ENCODE measurements at places on chromosomes 16 and 17.

GRCh38 chr16:21327046-21327445, 49.0 kb upstream of the CRYM start:
- no peak for DNase-seq

DNA sequence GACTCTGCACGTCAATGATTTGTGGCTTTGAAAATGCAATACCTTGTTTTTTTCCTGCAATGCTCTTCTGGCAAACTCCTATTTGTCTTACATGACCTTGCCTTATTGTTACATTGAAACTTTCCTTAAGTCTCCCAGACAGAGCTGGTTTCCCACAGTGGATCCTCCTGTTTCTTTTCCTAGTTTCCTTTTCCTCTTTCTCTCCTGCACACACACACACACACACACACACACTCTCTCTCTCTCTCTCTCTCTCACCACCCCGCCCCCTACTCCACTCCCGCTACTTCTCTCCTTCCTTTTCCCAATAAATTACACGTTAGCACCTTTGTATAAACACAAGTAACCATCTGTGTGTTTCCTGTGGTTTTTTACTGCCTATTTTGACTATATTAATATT, 2.3 kb downstream of the ORC6 start:
- no peak for DNase-seq

DNA sequence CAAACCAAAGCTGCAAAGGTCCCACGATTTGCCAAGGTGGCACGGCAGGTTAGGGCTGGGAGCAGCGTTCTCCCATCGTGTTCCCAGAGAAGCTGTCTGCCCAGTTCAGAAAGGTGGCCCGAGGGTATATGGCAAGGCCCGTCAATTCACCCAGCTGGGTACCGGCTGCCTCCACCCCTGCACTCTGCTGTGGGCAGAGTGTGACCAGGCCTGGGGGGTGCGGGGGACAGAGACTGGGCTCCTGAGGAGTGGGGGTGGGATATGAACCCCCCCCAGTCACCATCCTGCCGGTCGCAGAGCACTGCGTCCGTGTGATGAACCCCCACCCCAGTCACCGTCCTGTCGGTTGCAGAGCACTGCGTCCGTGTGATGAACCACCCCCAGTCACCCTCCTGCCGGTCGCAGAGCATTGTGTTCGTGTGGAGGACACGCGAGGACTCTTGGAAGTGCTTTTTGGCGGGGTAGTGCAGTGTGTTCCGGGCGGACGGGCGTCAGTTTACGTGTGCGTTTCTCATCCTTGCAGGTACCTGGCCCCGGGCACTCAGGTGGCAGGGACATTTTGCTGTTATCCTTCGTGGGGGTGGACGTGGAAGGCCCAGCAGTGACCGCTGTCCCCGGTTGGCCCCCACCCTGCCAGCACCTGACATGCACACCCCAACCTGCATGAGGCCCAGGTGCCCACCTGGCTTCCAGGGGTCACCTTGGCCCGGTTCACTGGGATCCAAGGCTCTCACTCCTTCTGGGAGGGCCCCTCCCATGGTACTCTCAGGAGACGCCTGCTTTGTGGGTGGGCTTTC, 2.7 kb upstream of the FASN start:
- DNase-seq, result no peak

DNA sequence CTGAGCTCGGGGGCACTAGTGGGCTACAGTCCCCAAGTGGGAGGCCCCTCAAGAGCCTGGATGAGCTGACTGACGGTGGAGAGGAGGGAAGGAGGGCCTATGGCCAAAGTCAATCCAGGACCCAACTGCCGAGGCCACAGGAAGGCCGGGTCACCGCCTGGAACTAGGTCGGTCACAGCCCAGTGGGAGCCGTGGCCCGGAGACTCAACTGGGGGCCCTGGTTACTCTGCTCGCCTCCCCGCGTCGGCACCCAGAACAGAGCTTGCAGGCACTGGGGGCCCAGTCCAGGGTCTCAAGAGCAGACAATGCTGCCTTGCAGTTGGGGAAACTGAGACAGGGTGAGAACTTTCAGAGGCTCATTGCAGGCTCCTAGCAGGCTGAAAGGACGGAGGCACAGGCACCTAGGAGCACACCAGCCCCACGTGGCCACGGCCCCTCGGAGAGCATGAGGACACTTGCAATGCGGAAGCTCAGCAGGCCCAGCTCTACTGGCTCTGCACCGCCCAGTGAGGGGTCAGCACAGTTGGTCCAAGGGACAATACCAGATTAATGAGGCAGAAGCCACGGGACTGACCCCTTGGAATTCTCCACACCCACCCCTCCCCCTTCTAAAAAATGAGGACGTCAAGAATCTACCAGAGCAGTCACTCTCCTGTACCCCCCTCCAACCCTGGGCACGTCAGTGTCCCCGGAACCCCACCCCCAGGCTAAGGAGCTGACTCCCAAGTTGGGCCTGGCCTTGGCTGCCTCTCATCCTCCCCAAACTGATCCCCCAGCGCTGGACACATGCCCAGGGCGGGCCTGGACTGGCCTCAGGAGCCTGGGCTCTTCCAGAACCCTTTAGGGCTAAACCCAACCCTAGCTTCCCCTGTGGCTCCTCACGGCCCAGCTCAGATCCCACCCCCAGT, 2.2 kb downstream of the HS3ST6 start:
- no peak for DNase-seq

DNA sequence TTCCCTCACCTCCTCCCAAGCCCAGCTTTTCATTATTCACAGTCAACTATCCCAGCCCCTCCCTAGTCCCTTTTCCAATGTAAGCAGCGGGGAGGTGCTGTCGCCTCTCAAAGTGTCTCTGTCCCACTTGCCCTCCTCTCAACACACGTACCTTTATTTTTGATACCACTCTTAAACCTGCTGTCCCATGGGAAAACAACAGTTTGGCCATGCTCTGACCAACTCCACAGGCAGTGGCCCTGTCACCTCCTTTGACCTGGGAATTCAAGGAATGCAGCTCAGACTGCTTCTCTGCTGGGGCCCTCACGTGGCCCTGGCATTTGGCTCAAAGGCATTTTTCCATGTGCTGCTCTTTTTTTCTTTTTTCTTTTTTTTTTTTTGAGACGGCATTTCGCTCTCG, 4.2 kb downstream of the LYRM9 start:
- DNase-seq, result peak; percentile 73

DNA sequence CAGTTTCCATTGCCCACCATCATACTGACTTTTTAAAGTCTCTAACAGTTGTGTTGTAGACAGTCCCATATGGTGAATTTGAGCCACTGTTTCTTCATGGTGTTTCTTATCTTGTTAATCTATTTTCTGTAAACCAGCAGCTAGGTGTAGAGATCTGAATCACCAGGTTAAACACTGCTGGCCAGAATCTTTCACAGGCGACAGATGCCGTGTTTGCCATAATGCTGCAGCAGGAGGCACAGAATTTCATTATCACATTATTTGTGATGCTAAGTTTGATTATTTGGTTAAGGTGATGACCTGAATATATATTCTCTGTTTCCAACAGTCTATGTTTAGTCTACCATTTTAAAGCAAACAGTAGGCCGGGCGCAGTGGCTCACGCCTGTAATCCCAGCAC, 11.5 kb upstream of the CNGB1 start:
- no peak for DNase-seq

GRCh38 chr17:14784997-14785696, 480.0 kb downstream of the PMP22 start:
- DNase-seq, result no peak

DNA sequence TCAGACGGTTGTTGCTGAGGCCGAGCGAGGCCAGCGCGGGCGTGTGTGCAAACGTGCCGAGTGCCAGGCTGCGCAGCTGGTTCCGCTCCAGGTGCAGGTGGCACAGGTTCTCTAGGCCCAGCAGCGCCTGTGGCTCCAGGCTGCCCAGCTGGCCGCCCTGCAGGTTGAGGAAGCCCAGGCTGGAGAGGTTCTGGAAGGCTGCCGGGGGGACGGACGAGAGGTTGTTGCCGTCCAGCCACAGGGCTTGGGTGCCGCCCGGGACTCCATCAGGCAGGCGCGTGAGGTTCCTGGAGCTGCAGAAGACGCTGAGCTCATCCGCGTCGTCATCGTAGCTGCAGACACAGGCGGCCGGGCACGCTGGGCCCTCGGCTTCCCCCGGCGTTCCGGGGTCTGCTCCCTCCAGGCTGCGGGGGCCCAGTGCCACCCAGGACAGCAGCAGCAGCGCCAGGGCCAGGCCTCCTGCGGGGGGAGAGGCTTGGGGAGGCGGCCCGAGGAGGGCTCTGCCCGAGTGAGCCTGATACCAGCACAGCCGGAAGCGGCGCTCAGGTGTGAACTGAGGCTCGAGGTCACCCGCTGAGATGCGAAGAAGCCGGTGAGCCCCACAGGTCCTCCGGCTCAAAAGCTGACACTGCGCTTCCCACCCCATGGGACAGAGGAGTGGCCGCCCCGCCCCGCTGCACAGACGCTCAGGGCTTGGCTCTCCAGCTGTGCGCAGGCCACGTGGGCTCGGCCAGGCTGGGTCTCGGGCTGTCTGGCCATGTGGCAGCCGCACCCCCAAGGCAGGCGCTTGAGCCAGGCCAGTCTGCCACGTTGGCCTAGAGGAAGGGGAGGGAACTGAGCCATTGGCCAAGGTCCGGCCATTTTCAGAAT, 1.3 kb downstream of the IGFALS start:
- DNase-seq, result no peak

DNA sequence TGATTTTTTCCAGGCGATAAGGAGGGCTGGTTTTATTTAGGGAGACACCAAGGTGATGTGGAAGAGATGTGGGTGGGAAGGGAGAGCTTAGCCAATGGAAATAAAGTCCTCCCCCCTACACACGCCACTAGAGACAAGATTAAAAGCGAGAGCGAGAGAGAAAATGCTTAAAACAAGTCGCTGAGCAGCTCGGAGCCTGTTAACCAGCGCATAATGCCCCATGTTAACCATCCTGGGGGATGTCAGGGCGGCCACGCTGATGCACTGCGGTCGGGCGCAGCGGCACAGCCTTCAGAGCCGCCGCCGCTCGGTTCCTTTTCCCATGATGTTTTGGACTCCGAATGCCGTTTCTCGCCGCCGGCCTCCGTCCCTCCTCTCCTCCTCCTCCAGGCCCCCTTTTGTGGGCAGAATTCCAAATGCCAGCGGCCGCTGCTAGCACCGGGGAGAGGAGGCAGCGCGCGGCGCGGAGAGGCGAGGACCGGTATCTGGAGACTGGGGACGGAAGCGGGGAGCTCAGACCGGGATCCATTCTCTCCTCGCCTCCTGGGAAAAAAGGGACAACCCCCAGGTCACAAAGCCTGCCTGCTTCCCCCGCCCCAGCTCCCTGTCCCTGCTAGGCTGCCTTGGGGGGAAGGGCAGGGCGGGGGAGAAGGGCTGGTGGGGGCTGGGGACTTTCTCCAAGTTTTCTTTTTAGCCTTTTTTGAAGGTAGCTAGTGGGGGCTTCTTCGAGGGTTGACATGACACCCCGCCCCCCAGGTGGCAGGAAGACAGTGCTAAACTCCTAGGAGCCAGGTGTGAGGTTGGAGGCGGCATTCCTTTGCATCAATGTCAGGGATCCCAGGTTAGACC, 98.1 kb upstream of the CCL2 start:
- no peak for DNase-seq

DNA sequence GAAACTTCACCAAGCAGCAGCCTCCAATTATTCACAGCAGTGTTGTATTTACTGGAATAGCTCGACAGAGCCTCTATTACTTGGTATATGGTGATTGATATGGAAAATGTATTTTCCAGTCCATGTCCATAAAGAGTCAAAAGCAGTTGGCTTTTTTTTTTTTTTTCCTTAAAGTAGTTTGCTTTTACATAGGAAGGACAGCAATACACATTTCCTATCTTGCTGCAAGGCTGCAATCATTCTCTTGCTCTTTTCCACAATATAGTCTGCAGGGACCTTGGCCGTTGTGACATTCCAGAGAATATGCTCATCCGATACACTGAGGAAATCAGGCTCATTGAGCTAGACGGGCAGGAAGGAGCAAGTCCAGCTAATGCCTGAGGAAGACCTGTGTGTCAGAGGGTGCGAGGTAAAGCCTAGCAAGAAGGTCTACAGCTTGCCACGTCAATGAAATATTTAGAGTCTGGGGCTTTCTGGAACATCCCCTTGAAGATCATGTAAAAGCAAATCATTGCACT, 131.1 kb downstream of the ENGASE start:
- DNase-seq, result no peak

DNA sequence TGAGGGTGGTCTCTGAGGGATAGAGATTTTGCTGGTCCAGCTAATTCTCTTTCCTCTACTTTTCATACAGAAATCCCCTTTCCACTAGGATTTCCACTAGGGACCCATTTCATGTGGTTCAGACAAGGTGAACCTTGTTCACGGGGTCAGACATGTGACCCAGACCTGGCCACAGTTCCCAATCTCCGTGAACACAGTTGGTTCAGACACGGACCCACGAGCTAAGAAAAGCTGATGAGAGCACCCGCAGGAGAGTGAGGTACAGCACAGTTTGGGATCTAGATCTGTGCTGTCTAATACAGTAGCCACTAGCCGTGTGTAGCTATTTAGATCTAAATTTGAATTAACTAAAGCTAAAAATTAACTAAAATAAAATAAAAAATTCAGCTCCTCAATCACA, 88.1 kb downstream of the AXIN2 start:
- no peak for DNase-seq

GRCh38 chr16:68508013-68508412, 31.1 kb upstream of the ZFP90 start:
- no peak for DNase-seq

DNA sequence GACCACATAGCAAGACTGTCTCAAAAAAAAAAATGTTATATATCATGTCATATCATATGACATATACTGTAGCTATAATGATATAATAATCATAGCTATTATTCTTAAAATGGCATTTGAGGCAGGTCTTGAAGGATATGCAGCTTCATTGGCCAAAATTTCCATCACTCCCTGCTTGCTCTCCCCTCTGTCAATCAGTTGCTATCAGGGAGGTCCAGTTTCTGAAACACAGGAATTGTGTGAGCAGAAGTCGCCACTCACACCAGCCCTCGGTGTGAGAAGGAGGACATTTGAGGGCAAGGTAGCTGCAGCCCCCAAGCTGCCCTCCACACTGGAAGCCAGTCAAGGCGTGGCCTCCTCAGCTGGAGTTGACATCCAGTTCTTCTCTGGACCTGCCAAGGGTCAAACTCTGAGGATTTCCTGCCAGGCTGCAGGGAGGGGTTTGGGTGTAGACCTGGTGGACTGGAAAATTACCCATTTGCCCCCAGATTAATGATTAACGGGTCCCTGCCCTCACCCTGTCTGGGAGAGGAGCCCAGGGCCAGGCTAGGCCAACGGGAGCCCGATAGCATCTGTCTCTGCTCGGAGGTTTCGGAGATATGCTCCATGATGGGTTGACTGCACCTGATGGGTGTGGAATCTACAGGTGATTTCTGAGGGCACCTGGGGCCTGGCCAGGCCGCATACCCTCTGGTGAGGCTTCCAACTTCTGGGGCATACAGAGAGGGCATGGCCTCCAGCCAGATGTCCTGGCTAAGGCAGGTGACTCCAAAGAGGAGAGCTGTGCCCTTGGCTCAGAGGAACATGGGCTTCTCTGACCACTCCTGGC, 18.8 kb downstream of the WNT9B start:
- no peak for DNase-seq

- no peak for DNase-seq
Observed at GRCh38 chr16:69166946-69167930, 19.7 kb upstream of the SNTB2 start.

- DNase-seq, result no peak
Observed at GRCh38 chr16:81637336-81638235, 141.5 kb upstream of the PLCG2 start.
